ENCODE measurements at places on chromosomes 6 and 20.

DNA sequence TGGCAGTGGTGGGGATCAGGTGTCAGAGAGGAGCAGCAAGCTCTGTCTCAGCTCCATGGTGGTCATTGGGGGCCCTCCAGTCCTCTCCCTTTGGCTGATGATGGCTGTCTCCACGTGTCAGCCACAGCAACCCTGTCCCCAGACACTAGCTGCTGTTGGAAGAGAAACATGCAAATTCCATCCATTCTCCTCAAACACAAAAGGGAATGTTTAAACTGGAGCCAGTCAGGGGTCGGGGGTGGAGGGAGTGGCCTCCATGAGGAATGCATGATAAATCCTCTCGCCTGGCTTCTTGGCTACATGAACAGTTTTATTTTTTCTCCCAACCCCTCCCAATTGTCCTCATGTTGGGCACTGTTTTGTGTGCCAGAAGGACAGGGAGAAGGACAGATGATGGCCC, 86.4 kb downstream of the EDN3 start:
- no peak for DNase-seq

- no peak for DNase-seq
Observed at GRCh38 chr20:11429168-11429567, 488.5 kb upstream of the BTBD3 start.

DNA sequence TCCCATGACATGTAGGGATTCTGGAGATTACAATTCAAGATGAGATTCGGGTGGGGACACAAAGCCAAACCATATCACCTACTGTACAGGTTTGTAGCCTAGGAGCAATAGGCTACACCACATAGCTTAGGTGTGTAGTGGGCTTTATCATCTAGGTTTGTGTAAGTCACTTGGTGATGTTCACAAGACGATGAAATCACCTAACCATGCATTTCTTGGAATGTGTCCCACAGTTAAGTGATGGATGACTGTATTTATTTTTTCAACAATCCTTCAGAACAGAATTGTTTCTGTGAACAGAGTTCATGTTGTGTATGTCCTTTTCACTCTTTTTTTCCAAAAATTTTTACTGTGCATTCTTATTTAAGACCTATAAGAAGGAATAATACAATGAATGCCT, 76.1 kb downstream of the DTD1 start:
- no peak for DNase-seq

DNA sequence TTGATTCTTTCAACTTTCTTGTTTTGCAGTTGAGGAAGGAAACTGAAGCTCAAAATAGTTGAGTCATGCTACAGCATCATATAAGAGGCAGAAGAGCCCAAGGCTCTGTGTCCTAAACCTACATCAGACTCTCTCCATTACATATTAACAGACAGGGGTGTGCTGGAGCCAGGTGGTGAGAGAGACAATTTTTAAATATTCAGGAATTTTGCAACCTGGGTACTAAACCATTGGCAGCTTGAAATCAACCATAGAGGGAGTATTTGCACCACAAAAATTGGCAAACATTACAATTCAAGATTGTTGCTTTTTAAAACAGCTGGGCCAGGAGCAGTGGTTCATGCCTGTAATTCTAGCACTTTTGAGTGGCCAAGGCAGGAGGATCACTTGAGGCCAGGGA, 65.8 kb upstream of the SOX4 start:
- no peak for DNase-seq

DNA sequence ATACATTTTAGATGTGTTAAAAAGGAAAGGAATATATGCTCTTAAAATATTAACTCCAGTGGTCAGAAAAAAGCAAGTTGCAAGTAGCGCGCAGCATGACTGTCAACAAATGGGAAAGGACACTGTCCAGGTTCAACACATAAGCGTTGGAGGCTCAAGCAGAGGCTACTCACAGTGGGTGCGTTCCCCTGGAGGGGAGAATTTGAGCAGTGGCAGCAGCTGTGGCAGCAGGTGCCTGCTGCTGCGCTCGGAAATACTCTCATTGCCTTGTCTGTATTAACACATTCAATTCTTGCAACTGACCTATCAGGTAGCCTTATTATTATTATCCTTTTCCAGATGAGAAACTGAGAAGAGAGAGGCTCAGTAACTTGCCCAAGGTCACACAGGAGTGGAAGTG, 21.9 kb upstream of the CCN6 start:
- no peak for DNase-seq

DNA sequence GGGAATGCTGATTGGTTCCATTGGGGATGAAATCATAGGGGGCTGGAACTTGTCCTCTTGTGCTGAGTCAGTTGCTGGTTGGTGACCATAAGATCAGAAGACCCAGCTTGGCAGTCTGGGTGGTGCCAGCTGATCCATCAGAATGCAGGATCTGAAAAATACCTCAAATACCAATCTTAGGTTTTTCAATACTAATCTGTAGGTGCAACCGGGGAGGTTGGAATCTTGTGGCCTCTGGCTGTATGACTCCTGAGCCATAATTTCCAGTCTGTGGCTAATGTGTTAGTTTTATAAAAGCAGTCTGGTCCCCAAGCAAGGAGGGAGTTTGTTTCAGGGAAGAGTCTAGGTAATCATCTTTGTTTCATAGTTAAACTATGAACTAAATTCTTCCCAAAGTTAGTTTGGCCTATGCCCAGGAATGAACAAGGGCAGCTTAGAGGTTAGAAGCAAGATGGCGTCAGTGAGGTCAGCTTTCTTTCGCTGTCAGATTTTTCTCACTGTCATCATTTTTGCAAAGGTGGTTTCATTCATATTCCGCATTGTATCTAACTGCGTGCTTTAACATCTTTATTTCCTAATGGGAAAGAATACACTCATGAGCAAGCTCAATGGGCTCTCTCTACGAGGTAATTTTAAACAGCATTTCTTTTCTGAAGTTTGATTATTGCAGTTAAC, 2.0 kb downstream of the ARMH2 start:
- DNase-seq: no peak

GRCh38 chr6:134029495-134030455, 22.6 kb downstream of the SLC2A12 start:
- no peak for DNase-seq

GRCh38 chr6:130138909-130139242, 83.9 kb downstream of the SAMD3 start:
- DNase-seq: no peak

DNA sequence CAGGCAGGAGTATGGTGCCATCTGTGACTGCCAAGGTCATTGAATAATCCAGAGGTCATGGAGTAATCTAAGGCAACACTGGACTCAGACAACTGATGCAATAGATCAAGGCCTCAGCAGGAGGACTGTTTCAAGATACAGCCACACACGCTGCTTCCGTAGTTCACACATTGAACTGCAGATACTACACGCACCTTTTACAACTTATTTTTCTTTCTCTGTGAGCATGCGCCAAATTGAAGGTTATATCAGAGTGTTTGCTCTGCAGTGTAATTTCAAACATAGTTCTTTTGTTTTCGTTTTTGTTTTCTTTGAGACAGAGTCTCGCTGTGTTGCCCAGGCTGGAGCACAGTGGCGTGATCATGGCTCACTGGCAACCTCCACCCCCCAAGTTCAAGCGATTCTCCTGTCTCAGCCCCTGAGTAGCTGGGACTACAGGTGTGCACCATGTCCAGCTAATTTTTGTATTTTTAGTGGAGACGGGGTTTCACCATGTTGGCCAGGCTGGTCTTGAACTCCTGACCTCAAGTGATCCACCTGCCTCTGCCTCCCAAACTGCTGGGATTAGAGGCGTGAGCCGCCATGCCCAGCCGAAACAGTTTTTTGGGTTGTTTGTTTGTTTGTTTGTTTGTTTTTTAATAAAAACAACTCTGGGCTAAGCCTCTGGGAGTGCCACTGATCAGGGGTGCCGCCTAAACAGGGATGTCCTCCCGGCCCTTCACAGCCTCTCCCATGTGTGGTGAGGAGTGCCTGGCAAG, 96.6 kb upstream of the NAA20 start:
- no peak for DNase-seq

DNA sequence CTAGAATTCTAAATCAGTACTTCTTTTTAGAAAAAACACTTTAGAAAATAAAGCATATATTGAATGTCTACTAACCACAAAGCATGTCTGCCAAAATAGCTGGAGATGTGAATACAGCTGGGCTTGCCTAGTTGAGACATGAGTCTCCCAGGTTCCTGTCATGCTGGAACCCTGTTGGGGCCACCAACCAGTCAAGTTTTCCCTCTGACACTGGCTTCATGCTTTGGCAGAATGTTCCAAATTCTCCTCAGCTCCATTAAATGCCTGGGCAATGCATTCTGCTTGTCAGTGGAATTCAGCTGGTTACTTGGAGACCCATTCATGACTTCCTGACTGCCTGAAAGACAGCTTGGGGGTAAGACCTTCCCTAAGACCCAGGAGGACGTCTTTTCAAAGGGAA, 87.2 kb downstream of the PRND start:
- DNase-seq: no peak
